CD4-positive, alpha-beta T cell (primary cell): ENCODE measurements at places on chromosomes 13 and 19. TPM values are rescaled to one million over a fixed set of nuclear protein-coding genes. Genes with fewer than 3 reads are reported as not detected.

- DNase-seq = no peak
- no peaks in the 10 kb centered on the region for H3K4me1 ChIP-seq
- no peaks in the 10 kb centered on the region for H3K36me3 ChIP-seq
- H3K4me3 ChIP-seq = no peak overlapping the region
- no peaks in the 10 kb centered on the region for H3K27me3 ChIP-seq
- H3K27ac ChIP-seq = no peak overlapping the region
Observed at GRCh38 chr19:51194527-51195315, 30.2 kb upstream of the CD33 start.

DNA sequence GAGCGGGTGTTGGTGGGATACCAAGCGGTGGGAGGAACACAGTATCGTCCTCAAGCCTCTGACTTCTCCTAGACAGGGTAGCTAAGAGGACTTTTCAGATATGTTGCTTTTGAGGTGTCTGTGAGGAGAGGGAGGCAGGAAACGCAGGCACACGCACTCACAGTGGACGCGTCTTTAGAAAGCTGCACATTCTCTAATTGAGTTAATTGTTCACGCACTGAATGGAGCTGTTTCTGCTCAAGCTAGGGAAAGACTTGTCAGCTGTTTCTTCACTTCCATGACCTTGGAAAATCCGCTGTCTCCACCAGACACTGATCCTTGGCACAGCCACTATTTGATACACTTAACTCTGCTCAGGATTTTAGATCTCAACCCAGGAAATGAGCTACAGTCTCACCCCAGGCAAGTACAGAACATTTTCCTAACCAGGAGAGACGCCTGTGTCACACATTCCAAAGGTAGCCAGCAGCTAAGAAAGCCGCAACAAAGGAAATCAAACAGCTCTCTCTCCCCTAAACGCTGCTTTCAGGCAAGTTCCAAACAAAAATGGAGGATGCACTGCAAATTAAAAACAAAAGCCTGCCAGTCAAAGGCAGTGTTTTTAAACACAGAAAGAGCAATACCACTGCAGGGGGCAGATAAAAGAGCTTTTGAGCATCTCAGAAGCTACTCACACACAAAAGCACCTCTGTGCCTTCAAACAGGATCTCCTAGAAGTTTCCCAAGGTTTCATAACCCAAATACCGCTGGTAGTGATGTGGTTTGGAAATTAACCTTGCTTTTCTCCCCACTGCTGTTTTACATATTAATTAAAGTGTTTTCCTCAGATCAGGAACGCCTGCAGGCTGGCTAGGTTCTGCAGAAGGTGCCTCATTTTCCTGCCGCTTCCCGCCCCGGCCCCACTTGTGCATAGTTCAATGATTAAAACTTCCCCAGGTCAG lies 57.3 kb downstream of the IRS2 start:
- H3K4me3 ChIP-seq = no peak overlapping the region
- no peaks in the 10 kb centered on the region for H3K27me3 ChIP-seq
- no peak overlapping the region for H3K27ac ChIP-seq

DNA sequence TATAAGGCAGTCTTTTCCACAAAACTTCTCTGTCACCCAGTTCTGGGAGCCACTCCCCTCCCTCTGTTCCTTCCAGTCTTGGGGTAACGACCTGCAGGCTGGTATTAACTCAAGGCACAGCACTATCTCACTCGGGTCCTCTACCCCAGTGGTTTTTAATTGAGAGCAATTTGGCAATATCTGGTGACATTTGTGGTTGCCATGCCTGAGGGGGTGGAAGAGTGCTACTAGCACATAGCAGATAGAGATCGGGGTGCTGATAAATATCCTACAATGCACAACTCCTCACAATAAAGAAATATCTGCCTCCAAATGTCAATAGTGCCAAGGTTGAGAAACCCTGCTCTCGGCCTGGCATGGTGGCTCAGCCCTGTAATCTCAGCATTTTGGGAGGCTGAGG lies 117.7 kb upstream of the ABCC4 start:
- no peak overlapping the region for H3K4me3 ChIP-seq
- DNase-seq = no peak
- H3K36me3 ChIP-seq = no peaks in the 10 kb centered on the region
- H3K27ac ChIP-seq = no peak overlapping the region
- no peaks in the 10 kb centered on the region for H3K4me1 ChIP-seq

DNA sequence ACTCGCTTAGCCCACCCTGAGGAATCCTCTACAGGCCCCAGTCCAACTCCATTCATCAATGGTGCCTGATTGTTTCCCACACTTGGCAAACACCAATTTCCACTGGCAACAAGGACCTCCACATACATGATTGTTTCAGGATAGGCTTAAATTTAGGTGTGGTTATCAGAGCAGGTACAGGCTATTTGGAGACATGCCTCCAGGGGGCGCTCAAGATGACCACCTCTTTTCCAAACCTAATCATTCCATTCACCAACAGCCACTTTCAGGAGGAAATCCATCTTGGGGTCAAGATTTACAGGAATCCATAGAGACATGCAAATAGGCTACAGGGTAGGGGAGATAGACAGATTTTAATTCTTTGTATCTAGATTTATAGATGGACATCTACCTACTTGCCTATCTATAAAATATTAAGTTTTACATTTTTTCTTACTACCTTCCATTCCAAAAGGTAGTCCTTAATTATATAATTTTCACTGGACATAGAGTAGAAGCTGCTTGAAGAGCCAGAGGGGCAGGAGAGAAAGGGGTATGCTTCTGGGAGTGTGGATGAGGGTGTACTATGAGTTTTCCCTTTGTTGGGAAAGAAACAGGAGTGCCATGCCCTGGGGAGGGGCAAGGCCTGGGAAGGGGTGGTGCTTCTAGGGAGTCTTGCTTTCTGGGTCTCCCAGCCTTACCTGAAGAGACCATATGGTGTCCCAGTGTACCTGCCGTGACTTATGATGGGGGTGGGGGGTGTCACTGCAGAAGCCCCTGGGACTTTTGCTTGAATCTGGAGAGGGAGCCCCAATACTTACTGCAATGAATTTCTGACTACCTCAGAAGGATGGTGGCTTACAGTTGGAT lies 14.1 kb upstream of the PCDH8 start:
- no peak for DNase-seq
- H3K27ac ChIP-seq = no peak overlapping the region
- H3K4me1 ChIP-seq = no peaks in the 10 kb centered on the region
- no peaks in the 10 kb centered on the region for H3K36me3 ChIP-seq

- no peaks in the 10 kb centered on the region for H3K36me3 ChIP-seq
- DNase-seq = no peak
- peaks cover 35% of the 10 kb centered on the region for H3K27me3 ChIP-seq
- no peak overlapping the region for H3K4me3 ChIP-seq
Observed at GRCh38 chr19:40225440-40226305, 816 bp downstream of the CCNP start.

DAND5 gene
- not detected for total RNA-seq

DNA sequence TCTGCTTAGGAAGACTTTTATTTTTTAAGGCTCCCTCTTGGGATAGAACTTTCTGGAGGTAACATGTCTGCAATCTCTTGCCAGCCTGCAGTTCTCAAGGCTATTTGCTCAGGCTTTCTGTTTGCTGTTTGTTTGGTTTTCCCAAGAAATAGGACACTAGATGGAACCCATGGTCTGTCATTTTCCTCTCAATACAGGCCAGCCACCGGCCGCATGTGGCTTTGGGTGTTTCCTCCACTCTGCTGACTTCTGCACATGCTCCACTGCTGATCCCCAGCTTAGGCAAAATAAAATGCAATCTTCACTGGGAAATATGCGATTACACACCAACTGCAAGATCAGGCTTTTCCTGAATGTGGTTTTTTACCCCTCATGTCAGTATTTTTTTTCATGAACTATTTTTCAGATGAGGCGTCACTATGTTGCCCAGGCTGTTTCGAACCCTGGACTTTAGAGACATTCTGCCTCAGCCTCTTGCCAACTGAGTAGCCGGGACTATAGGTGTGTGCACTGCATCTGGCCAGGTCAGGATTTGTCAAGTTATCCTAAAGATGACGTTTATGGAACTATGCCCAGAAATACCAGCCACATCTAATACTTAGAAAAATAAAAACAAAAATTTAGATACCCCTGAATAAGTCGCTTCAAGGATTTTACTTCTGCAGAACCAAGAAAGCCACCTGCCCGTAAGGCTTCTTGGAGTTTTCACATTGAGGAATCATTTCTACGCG lies 94.3 kb upstream of the PABPC3 start:
- H3K36me3 ChIP-seq = no peaks in the 10 kb centered on the region
- H3K27ac ChIP-seq = no peak overlapping the region
- H3K27me3 ChIP-seq = peaks cover 6% of the 10 kb centered on the region
- DNase-seq = no peak
- no peak overlapping the region for H3K4me3 ChIP-seq

PLVAP gene
- total RNA-seq = not detected

PRODH2 gene
- not detected for total RNA-seq

DNA sequence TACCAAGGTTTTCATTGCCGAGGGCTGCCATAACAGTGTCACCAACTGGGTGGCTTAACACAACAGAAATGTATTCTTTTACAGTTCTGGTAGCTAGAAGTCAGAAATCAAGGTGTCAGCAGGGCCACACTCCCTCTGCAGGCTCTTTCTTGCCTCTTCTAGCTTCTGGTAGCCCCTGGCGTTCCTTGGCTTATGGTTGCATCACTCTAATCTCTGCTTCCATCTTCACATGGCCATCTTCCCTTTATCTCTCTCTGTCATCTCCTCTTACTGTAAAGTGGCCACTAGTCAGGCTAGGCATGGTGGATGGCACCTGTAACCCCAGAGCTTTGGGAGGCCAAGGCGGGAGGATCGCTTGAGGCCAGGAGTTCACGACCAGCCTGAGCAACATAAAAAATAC lies 38.0 kb upstream of the MRI1 start:
- H3K4me1 ChIP-seq = peaks cover 10% of the 10 kb centered on the region
- DNase-seq = no peak
- no peak overlapping the region for H3K27ac ChIP-seq
- H3K36me3 ChIP-seq = no peaks in the 10 kb centered on the region

NFKBIB gene
- total RNA-seq = 29.3 TPM

C5AR1 gene
- 4.4 TPM for total RNA-seq

FAM32A gene
- 44.5 TPM for total RNA-seq

ATXN8OS gene
- total RNA-seq = not detected

GRCh38 chr13:99265821-99266426 lies 7.7 kb upstream of the GPR18 start:
- no peak overlapping the region for H3K27ac ChIP-seq
- H3K36me3 ChIP-seq = peaks cover 41% of the 10 kb centered on the region
- peaks cover 18% of the 10 kb centered on the region for H3K4me1 ChIP-seq
- H3K4me3 ChIP-seq = no peak overlapping the region
- peak; percentile 78 for DNase-seq
- no peaks in the 10 kb centered on the region for H3K27me3 ChIP-seq

GPR12 gene
- total RNA-seq = not detected

DNA sequence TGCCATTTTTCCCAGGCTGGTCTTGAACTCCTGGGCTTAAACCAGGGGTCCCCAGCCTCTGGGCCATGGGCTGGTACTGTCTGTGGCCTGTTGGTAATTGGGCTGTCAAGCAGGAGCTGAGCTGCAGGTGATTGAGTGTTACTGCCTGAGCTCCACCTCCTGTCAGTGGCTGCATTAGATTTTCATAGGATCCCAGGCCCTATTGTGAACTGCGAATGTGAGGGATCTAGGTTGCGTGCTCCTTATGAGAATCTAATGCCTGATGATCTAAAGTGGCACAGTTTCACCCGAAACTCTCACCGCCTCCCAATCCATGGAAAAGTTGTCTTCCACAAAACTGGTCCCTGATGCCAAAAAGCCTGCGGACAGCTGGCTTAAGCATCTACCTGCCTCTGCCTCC lies 16.6 kb upstream of the ZNF536 start:
- no peak overlapping the region for H3K27ac ChIP-seq
- no peaks in the 10 kb centered on the region for H3K36me3 ChIP-seq
- H3K4me3 ChIP-seq = no peak overlapping the region
- H3K27me3 ChIP-seq = peaks cover 15% of the 10 kb centered on the region
- H3K4me1 ChIP-seq = no peaks in the 10 kb centered on the region

DNA sequence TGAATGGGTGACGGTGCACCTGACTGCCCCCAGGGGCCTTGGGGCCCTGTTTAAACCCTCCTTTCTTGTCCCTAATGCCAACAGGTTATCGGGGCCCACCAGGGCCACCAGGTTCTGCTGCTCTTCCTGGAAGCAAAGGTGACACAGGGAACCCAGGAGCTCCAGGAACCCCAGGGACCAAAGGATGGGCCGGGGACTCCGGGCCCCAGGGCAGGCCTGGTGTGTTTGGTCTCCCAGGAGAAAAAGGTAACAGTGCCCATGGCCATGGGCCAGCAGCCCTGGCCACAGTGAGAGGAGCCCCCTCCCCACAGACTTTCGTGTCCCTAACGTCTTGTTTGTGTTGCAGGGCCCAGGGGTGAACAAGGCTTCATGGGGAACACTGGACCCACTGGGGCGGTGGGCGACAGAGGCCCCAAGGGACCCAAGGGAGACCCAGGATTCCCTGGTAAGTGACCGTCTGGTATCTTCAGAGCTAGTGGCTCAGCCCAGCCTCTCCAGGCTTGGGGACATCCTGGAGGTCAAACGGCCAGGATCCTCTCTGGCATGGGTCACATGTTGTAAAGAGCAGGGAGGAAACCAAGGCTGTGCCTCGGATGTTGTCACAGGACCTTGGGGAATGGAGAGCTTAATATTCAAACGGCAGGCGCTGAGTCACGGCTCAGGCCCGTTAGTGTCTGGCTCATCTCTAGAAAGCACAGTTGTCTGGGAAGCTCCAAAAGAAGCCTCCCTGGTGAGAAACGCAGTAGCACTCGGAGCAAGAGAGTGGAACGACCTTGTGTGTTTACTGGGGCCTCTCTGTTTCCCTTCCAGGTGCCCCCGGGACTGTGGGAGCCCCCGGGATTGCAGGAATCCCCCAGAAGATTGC lies 58.3 kb downstream of the RAB20 start:
- H3K36me3 ChIP-seq = no peaks in the 10 kb centered on the region
- H3K4me3 ChIP-seq = no peak overlapping the region
- DNase-seq = no peak
- H3K27me3 ChIP-seq = peaks cover 2% of the 10 kb centered on the region

DNA sequence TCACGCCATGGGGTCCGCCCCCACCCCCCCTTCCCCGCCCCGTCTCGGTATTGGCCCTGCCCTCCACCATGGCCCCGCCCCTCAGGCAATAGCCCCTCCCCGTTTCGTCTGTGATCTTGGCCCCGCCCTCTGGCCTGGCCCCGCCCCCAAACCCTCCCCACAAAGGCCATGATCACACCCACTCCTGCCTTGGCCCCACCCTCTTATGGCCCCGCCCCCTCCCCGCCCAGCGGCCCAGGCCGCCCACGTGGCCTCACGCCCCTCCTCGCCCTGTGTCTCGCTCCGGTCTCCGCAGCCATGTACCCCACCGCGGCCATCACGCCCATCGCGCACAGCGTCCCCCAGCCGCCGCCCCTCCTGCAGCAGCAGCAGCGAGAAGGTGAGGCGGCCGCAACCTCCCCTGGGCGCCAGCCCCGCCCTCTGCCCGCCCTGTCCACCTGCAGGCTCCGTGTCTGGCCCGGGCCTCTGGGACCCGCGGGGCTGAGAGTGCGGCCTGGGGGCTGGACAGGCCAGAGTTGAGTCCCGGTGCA lies 61.3 kb downstream of the CELF5 start:
- peaks cover 22% of the 10 kb centered on the region for H3K4me1 ChIP-seq
- H3K27me3 ChIP-seq = peaks cover 4% of the 10 kb centered on the region
- no peaks in the 10 kb centered on the region for H3K36me3 ChIP-seq
- H3K27ac ChIP-seq = no peak overlapping the region

- no peak overlapping the region for H3K4me3 ChIP-seq
- no peak overlapping the region for H3K27ac ChIP-seq
- no peaks in the 10 kb centered on the region for H3K27me3 ChIP-seq
- DNase-seq = no peak
- no peaks in the 10 kb centered on the region for H3K4me1 ChIP-seq
Observed at GRCh38 chr19:5017235-5017634, 48.3 kb downstream of the KDM4B start.

GRCh38 chr13:104759069-104759468 lies 1692.9 kb upstream of the SLC10A2 start:
- H3K36me3 ChIP-seq = no peaks in the 10 kb centered on the region
- no peak for DNase-seq
- H3K4me1 ChIP-seq = no peaks in the 10 kb centered on the region
- no peak overlapping the region for H3K27ac ChIP-seq
- no peaks in the 10 kb centered on the region for H3K27me3 ChIP-seq
